ENCODE measurements at places on chromosomes 4 and X.

- no peak for DNase-seq
Observed at GRCh38 chrX:68045008-68045577, 388.2 kb downstream of the OPHN1 start.

DNA sequence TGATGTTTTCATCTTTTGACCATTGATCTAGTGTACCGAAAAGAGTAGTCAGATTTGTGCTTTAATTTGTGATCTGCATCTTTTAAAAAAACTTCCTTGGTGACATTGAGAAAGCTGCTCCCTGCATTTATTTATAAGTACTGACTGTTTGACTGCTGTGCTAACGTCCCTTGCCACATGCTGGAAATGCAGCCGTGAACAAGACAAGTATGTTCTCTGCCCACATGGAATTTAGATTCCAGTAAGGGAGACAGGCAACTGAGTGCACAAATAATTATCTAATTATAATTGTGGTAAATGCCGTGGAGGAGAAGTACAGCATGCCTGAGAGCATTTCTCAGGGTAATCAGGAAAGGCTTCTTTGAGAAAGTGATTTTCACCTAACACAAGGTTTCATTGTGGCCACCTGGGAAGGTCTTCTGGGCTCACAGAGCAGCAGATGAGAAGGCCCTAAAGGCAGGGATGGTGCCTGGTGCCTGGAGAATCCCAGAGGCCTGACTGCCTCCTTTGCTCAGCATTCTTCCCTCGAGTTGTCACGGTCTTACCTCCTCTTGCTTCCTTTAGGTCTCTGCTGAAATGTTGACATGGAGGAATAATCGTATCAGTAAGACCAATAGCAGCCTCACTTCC lies 55.8 kb downstream of the PTTG2 start:
- no peak for DNase-seq

DNA sequence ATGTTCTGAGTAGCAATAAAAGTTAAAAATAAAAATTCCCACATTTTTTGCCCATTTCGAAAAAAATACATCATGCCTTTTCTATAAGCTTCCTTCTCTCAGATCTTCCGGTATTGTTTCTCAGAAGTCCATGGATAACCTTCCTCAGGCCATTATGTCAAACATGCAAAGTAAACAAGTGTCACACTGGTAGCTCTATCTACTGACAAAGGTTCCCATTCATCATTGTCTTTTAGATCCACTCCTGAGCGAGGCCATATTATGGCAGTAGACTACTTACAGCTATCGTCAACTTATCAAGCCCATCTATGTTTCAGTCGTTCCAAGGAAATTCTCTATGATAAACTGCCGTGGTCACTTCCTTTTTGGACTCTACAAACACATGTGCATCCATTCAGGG lies 1068.2 kb downstream of the GLUD2 start:
- DNase-seq, result no peak

GRCh38 chrX:131783555-131784308 lies 239.4 kb upstream of the STK26 start:
- peak; percentile 94 for DNase-seq

DNA sequence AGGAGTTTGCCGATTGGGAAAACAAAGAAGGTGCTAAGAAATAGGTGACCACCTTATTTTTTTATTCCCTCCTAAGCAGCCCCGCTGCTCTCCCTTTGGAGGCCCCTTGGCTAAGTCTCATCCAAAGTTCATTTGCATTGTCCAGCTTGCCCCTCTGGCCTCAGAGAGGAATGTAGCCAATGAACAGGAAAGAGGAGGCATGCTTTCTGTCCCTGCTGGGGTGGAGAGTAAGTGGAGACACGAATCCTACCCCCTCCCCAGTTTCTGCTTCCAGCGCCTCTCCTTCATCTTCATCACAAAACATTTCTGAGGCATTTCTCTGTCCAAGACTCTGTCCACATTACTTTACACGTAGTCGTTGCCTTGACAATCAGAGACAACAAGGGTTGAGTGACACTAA lies 38.7 kb downstream of the NLGN3 start:
- no peak for DNase-seq

- no peak for DNase-seq
Observed at GRCh38 chr4:118400356-118400755, 47.6 kb upstream of the PRSS12 start.

GRCh38 chr4:13611283-13611842 lies 16.2 kb downstream of the BOD1L1 start:
- DNase-seq, result no peak

DNA sequence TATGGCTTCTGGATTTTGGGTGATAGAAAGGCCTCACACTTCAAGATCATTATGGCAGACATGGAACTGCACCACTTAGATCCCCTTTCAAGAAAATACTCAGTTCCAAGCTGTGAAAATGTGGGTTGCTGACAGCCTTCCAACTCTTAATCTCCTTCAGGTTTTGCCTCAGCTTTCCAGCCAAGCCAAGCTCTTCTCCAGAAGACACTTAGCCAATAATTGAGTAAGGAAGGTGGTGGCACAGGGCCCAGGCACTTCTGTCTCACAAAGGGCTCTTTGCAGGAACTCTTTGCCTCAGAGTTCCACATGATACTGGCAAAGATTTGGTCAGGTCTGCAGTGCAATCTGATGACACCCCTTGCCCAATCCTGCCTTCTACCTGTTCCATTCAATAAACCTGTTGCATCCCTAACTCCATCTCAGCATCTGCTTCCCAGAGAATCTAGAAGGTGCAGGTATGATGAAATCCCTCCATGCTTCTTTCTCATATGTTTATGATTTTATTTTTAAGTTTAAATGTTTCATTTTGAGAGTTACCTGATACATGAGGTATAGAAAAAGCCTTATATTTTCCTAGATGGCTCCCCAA lies 30.6 kb downstream of the ANXA5 start:
- DNase-seq, result no peak

- no peak for DNase-seq
Observed at GRCh38 chr4:99803566-99804101, 13.0 kb upstream of the DAPP1 start.

- DNase-seq, result no peak
Observed at GRCh38 chr4:129282293-129282692, 186.3 kb downstream of the C4orf33 start.

GRCh38 chrX:357035-357692 lies 29.5 kb downstream of the PPP2R3B start:
- DNase-seq, result no peak

DNA sequence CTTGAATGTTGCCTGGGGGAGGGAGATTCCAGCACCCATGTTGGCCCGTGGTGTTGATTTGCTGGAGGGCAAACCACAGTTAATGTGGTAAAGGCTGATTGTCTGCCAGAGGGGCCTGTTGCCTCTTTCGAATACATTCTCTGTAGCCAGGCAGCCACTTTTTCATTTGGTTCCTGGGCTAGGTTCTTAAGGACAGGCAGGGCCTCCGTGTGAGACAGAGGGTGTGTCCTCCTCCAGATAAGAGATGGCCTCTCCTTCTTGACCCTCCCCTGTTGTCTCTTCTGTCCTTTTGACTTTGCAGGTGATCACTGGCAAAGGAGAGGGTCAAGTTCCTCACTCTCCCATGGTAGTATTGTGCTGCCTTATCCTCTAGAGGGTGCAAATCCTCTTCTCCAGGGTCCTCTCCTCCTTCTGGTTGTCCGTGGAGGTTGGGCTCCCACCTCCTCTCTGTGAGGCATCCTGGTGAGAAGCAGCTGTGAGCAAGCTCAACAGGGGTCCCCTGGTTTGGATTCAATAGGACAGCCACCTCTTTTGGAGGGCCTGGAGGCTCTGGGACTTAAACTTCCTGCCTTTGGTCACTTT lies 44.9 kb downstream of the ZNF182 start:
- DNase-seq, result peak; percentile 9

DNA sequence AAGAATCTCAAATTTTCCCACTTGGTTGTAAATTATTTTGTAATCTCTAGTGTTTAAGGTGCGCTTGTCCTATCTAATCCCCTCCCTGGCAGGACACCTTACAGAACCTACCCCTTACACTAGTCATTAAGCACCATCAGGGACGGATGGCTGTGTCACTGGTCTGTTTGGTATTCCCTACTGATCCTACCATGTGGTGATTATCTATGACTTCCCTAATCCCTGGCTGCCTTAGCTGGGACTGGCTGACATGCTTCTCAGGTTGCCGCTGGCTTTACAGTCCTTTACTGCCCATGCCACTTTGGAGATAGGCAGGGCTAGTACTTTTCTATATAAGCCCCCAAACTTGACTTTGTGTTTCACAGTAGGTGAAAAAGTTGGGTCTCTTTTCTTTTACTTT lies 58.6 kb downstream of the ELOVL6 start:
- DNase-seq, result no peak

DNA sequence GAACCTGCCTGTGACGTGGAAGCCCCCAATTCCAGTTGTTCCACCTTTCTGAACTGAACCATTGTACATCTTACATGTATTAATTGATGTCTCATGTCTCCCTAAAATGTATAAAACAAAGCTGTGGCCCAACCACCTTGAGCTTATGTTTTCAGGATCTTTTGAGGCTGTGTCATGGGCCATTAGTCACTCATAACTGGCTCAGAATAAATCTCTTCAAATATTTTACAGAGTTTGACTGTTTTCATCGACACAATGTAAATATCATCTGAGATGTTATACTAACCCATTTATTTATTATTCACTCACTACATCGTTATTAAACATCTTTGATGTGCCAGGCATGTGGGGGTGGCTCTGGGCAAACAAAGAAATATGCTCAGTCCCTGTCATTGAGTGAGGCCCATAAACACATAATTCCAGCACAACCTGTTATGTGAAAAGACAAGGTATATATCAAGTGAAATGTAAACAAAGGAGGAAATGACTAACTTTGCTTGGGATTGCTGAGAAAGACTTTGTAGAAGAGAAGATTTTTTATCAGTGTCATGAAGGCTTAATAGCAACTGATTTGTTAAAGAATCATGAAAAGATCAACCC lies 34.5 kb upstream of the PPM1K start:
- no peak for DNase-seq

DNA sequence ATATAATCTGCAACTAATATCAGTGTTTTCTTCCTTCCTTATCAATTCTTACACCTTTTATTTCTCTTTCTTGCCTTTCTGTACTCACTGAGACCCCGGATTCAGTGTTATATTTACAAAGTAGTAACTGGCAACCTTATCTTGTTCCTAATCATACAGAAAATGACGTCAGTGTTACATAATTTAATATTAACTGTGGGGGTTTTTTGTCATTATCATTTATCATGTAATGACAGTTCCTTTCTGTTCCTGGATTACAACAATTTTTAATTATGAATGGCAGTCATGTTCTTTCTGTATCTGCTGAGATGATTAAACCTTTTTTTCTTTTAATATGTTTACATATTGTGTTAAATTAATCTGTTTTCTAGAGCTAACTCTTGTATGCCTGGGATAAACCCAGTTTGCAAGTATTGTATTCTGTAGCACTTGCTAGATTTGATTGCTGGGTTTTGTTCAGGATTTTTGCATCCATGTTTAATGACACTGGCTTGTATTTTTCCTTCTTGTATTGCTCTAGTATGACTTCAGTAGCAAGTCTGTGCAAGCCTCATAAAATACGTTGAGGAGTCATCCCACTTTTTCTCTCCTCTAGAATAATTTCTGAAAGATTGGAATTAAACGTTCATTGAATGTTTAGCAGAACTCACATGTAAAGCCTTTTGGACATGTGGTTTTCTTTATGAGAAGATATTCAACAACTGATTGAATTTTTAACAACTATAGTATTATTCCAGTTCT lies 10.4 kb upstream of the HSPA4L start:
- no peak for DNase-seq

- DNase-seq, result no peak
Observed at GRCh38 chrX:96971812-96972211, 88.1 kb downstream of the RPA4 start.

DNA sequence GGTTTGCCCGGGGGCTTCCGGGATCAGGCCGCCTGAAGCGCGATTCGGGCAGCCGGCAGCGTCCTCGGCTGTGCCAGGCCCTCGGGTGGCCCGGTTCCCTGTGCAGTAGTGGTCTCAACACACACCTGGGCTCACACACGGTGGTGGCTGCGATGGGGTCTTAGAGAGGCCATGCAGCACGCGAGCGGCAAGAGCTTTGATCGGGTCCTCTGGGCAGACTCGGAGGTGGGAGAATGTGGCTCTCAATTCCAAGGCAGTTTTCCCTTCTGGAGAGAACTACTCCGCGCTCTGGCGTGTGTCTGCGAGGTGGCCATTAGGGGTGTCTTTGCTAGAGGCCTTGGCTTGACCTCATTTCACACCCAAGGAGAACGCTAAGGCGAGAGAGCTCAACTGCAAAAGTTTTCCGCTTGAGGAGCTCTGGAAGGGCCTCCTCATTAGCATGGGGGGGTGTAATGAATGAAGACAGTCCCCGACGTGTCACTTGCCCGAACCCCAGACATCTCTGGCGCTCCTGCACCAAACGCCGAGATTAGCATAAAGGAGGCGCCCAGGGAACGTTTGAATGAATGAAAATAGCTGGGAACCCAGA lies 771 bp upstream of the RBPJ start:
- DNase-seq, result no peak

DNA sequence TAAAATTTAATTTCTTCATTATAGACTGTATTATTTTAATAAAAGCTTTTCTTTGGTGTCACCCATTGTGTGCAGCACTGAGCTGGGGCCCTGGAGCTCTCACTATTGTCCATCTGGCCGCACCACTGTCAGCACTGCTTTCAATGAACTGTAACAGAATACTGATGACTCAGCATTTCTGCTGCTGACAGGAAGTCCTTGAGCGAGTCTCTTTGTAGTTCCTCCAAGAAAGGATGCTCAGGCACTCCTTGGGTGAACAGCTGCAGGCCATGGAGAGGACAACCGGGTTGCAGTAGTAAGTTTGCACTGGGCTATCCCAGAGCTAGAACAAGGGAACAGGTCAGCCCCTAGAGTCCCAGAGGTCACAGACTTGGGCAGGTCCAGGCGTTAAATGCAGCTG lies 81.6 kb downstream of the SORBS2 start:
- DNase-seq, result peak; percentile 76

DNA sequence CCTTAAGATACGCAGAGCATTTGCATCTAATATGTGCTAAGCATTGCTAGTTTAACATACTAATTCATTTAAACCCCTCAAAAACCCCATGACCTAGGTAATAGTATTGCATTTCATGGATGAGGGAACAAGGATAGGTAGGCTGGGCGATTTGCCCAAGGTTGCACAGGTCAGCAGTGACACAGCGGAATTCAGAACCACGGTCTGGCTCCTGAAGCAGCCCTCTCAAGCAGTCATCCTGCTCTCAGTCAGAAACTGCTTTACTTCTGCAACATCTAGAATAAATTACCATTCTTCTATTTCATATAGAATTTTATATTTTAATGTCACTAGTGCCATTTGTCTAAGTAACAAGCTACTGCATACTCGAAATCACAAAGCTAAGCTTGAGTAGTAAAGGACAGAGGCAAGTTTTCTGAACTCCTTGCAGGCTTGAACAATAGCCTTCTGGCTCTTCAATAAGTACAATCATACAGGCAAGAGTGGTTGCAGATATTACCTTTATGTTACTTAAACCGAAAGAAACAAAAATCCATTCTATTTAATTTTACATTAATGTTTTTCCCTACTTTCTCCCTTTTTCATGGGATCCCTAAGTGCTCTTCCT lies 555 bp upstream of the SPP1 start:
- peak; percentile 41 for DNase-seq

DNA sequence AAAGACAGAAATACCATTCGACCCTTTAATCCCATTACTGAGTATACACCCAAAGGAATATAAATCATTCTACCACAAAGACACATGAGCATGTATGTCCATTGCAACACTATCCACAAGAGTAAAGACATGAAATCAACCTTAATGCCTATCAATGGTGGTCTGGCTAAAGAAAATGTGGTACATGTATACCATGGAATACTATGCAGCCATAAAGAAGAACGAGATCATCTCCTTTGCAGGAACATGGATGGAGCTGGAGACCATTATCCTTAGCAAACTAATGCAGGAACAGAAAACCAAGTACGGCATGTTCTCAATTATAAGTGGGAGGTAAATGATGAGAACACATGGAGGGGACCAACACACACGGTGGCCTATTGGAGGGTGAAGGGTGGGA lies 7.9 kb downstream of the SCLT1 start:
- no peak for DNase-seq

All from MCF 10A (cell line).